ENCODE measurements at places on chromosomes 7 and 10. TPM values are rescaled to one million over a fixed set of nuclear protein-coding genes. Genes with fewer than 3 reads are reported as not detected.

- no peak for DNase-seq
Observed at GRCh38 chr10:61354401-61354975, 98.7 kb downstream of the TMEM26 start.

- DNase-seq = no peak
Observed at GRCh38 chr10:13003004-13003403, 1.5 kb upstream of the CCDC3 start.

DNA sequence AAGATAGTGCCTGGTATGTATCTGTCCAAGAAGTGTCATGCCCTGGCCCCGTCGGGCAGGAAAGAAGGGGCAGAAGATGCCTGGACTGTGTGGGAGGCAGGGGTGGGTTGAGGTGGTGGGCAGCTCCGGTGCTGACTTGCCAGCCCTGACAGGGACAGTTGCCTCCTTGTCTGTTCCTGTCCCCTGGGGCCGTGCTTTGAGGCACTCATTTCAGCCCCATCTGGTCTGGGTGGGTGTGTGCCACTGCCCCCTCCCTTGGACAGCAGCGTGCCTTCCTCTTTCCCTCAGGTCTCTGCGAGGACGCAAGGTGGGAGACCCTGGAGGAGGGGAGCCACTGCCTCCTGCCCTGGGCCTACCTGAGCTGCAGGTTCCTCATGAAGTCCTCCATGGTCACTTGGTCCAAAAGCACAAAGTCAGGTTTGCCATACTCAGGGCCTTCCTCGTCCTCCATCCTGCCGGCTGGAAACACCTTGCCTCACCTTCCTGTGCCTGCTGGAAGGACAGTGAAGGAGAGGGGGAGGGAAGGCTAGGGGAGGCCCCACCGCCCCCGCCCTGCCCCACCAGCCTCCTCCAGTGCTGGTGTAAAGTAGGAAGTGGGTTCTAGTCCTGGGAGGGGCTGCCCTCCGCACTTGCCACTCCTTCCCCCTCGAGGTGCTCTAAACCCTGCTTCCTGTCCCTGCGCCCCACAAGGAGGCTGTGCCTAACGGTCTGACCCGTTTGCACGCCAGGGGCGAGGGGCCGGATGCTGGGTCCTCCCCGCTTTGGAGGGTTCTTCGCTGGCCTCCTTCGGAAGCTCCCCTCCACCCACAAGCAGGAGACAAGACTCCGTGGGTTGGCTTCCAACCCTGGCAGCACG, at the start of gene MYO1G:
MYO1G (minus strand) TSS at position 505 of the 856 bp plus-strand sequence; CDS start at position 451, 54 bp downstream.
- DNase-seq = no peak

DNA sequence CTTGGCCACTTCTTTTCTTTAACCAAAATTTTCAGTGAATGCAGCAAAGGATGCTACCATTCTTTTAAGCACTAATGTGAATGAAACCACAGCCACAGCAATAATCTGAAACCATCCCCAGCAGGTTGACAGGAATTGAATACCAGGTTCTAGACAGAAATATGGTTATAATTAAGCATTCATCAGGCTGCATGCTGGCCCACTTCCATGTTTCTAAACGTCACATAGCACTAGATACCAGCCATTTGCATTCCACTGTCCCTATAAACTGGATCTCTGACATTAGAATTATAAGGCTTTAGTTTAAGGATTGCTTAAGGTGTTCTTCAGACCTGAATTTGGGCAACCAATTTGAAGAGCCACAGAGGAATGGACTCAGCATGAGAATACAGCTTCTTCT, 340.8 kb upstream of the KLF6 start:
- DNase-seq = no peak

DNA sequence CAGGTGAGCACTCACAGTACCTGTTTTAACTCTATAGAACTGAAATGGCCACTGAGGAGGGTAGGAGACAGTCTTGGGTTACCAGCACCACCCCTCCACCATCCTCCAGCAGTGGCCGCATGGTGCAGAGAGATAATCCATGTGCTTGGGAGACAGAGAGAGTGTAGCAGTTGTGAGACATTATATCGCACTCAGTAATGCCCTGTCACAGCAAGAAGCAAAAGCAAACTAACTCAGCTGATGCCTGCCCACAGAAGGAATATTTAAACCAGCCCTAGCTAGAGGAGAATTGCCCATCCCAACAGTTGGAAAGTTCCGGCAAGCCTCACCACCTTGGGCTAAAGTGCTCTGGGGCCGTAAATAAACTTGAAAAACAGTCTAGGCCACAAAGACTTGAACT, 58.8 kb upstream of the HBP1 start:
- DNase-seq = no peak

DNA sequence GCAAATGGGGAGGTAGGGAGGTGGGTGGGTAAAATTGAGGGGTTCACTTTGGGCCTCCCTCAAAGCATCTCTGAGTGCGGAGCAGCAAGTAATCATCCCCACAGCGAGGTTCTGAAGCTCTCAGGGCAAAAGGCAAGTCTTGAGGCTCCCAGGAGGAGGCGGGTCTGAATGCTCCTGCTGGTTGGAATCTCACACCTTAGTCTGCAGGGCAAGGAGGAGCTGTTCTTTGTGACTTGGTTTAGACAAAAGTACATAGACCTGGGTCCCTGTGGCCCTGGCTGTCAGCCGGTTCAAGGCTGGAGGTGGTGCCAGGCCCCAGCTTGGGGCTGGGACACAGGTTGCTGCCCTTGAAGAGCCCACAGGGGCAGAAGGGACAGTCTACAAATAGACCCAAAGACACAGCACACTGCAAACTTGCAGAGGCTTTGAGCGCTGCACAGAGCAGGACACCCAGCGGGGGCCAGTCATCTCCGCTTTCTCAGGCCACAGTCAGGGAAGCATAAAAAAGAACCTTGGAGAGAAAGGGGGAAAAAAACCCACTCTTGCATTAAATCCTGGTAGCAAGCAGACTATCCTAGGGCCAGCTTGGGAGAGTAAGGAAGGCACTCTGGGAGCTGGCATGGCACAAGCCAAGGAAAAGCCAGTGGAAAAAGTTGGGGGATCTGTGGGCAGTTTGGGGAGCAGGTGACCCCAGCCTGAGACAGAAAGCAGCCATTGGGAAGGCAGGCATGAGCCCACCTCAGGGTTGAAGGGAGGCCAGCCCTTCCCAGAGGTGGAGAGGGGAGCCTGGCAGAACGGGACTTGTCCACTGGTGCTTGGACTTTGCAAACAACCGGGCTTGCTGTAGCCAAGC, 926 bp upstream of the C10orf71 start:
- DNase-seq = no peak

- no peak for DNase-seq
Observed at GRCh38 chr10:84966708-84967441, 638.5 kb downstream of the CCSER2 start.

GRCh38 chr10:14723052-14723689, 51.5 kb downstream of the FAM107B start:
- DNase-seq = no peak

DNA sequence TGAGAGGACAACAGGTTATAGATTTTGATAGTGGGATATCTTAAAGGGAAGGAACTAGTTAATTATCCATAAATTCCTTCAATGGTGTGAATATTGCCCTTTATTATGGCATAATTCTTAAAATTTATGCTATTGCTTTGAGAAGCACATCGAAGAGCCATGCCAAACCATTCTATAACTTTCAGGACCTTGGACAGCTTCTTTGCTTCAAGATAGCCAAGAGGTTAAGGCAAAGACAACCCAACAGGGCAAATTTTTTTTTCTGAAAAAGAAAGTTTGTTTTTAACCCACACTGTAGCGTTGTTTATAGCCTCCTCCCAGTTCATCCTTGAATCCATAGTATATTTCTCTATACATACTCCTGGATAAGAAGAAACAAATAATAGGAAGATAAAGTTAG, 103.2 kb downstream of the NRG3 start:
- no peak for DNase-seq

DNA sequence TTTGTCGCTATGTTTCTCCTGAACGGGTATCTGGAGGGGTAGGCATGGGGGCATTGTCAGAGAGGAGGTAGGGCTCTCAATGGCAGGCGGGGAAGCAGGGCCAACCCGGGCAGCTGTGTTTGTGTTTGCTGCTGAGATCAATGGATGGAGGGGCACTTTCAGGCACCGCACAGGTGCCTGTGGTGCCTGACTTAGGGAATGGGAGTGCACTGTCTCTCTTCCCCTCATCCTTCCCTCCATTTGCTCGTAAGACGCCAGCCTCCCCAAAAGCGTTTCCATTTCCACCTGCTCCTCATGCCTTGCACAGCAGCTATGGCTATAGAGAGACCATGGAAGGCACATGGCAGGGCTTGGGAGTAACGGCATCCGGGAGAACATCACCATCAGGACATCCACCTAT, 615.9 kb upstream of the FOXK1 start:
- DNase-seq = no peak

DNA sequence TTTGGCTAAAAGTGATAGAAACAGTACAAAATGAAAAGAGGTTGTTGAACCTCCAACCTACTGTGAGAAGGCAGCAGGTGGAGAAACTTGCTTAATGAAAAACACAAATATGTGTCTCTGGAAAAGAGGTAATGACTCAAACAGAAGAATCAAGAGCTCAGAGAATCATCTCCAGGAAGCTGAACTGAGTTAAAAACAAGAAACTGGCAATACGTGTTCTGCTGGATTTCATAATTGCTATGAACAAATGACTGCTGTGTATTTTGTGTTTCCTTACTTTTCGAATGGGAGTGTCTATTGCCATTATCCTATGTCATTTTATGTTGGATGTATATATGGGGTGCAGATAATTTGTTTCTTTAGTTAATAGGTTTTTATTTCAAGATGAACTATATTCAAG, 401.1 kb downstream of the DGKB start:
- DNase-seq = no peak

Gene C10orf53
- total RNA-seq = not detected

Gene URGCP
- 29.2 TPM for total RNA-seq

Gene UNCX
- total RNA-seq = not detected

Gene KCNIP2
- total RNA-seq = 20.6 TPM

Measured in breast epithelium (tissue), 4 donors.